Sigmoid colon (tissue), 7 donors: ENCODE measurements at places on chromosomes 12 and 14. TPM values are rescaled to one million over a fixed set of nuclear protein-coding genes. Genes with fewer than 3 reads are reported as not detected.

The SLC6A13 gene
- not detected for total RNA-seq

The SLC10A1 gene
- not detected for total RNA-seq

GRCh38 chr14:58146399-58146798 lies 5.6 kb downstream of the ARMH4 start:
- no peaks in the 10 kb centered on the region for H3K27me3 ChIP-seq
- H3K4me1 ChIP-seq, result no peaks in the 10 kb centered on the region
- no peak for DNase-seq
- H3K27ac ChIP-seq, result no peak overlapping the region

DNA sequence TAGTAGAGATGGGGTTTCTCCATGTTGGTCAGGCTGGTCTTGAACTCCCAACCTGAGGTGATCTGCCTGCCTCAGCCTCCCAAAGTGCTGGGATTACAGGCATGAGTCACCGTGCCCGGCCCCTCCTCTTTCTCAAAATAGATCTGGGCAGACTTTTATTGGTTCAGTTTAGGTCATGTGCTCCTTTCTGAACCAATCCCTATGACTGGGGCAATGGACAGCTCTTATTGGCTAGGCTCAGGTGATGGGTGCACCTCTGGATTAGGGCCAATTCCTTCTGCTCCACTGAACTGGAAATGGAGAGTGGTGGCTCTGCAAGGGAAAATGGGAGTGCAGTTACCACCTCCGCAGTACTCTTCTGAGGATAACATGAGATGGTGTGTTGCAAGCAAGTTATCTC lies 6.2 kb upstream of the ATP6V0A2 start:
- H3K4me1 ChIP-seq, result no peaks in the 10 kb centered on the region
- DNase-seq, result no peak
- no peak overlapping the region for H3K4me3 ChIP-seq
- peaks cover 5% of the 10 kb centered on the region for H3K36me3 ChIP-seq
- no peak overlapping the region for H3K27ac ChIP-seq
- no peaks in the 10 kb centered on the region for H3K27me3 ChIP-seq

The MRPS35 gene
- 44.0 TPM for total RNA-seq
